ENCODE measurements at places on chromosomes 3 and 15. TPM values are rescaled to one million over a fixed set of nuclear protein-coding genes. Genes with fewer than 3 reads are reported as not detected.

The MESP2 gene
- total RNA-seq: 0.95 TPM

The CTXN2 gene
- not detected for total RNA-seq

The MYZAP gene
- 0.74 TPM for total RNA-seq

The CCK gene
- 1.5 TPM for total RNA-seq

The CIDEC gene
- 29.8 TPM for total RNA-seq

The COL6A5 gene
- not detected for total RNA-seq

The HCLS1 gene
- total RNA-seq: not detected

The CORO2B gene
- total RNA-seq: 3.5 TPM

The CP gene
- 7.0 TPM for total RNA-seq

The CD200 gene
- not detected for total RNA-seq

The ZMYND10 gene
- total RNA-seq: 1.5 TPM

The GOLGA8T gene
- 1.6 TPM for total RNA-seq

The FOXB1 gene
- total RNA-seq: not detected

The STAB1 gene
- not detected for total RNA-seq

The CAMP gene
- total RNA-seq: not detected

The PLSCR2 gene
- not detected for total RNA-seq

The CYP11A1 gene
- total RNA-seq: not detected

The H1-8 gene
- total RNA-seq: not detected

The SAMD7 gene
- not detected for total RNA-seq

The TNFAIP8L3 gene
- 16.4 TPM for total RNA-seq

The ASB7 gene
- total RNA-seq: 10.4 TPM

The PRR20G gene
- 0.54 TPM for total RNA-seq

The MOBP gene
- total RNA-seq: not detected

The SYNM gene
- total RNA-seq: 41.3 TPM

The RARB gene
- 8.8 TPM for total RNA-seq

The TM6SF1 gene
- not detected for total RNA-seq

The TMC3 gene
- total RNA-seq: not detected

The CCR8 gene
- not detected for total RNA-seq

Measured in A549 treated with ZK216348 at 1 μM for 4 hours (cell line).